CD4-positive, alpha-beta T cell treated with Interleukin-12 subunit alpha and Interleukin-12 subunit beta, for 1 hour (primary cell): ENCODE measurements at places on chromosomes 5 and 9.
A peak's percentile ranks its signal among the peaks of the same experiment; 100 is the strongest.

DNA sequence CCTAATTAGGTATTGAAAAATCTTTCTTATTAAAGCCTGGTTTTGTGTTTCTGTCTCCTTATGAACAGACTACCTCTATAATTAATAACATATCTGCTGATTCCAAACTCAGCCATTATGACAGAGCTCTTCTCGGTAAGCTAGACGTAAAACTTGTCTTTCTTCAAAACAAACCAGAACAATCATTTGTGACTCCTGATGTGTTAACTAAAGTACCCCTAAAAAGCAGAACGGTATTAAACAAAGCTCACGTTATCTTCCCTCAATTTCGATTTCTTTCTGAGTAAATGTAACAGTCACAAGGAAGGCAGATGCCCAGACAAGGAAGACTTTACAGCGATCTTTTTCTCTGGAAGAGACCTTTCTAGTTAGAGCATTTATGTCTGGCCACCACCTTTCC is 1.8 kb downstream of the SEMA5A start:
- DNase-seq = no peak

DNA sequence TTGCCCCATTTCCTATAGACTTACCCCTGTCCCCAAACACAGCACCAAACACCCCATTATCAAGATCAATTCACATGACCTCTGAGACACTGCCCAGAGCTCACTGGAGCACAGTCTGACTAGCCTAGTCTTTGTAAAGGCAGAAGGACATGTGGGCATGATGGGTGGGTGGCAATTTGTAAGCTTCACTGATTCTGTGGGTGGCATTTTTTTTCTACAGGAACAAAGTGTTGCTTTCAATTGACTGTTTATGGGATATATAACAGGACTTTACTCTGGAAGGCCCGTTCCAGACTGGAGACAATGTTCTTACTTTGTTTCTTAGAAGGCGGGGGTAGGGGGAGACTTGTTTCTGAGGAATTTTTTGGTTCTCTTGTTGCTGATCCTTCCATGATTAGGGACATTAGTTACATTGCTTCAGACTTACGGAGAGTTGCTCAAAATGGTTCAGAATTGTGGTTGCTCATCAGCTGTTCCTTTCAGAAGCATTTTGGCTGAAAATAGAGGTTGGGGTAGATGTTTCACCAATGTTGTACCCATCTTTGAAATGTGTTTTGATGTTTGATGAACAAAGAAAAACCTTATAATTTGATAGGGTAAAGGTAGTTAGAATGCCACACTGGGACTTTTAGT is 20.2 kb downstream of the NNT start:
- no peak for DNase-seq

- peak; percentile 95 for DNase-seq
These were observed at the start of gene BRD3OS for GRCh38 chr9:134024828-134025605. Gene BRD3OS, plus strand, starts transcription at chr9:134025481. Its CDS starts 1,267 bp downstream, at chr9:134026748.

- DNase-seq = no peak
These were observed 16.4 kb upstream of the UBTD2 start for GRCh38 chr5:172299916-172300439.

DNA sequence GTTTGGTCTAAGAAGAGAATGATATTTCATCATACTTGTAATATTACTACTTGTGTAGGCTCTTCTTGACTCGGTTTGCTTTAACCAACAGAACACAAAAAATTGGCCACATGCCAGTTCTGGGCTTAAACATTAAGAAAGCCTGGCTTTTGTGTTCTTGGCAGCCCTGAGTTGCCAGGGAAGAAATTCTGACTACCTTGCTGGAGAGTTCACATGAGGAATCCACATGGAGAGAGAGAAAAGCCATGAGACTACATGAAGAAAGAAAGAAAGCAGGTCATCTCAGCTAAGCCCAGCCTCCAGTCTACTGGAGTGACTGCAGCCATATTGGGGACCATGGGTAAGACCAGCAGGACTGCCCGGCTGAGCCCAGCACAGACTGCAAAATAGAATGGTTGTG is 524.8 kb downstream of the RAB3C start:
- DNase-seq = no peak

DNA sequence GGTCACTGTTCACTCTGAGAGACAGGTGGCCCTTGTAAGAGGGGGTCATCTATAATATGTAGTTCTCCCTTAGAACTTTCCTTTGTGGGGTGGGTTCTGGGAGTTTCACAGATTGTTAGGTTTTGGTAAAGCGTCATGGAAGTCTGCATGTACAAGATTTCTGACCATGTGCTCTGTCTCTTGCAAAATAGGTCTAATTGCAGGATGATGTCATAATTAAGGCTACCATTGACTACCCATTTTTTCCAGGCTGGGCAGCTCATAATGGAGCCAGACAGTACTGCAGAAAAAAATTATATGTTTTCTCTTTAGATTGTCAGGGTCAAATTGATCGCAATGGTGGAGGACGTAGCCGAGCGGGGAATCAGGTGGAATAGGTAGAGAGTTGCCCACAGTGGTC is 3.7 kb upstream of the GM2A start:
- no peak for DNase-seq

DNA sequence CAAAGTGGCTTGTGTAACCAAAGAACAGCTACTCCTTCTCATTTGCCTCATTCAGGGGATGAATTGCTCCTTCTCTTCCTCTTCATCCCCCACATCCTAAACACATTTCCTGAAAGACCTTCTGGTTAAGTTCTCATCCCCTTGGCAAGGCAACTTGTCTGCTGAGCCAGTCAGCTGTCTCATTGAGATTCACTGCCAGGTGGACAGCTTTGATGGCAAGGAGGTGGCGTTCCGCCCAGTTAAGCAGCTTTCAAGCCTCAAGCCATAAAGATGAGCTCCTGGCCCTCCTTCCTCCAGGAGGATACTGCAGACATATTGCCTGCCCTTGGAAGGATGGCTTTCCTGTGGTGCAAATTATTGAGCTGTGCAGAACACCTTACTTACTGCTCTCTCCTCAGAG is 448.6 kb upstream of the MPDZ start:
- no peak for DNase-seq

- DNase-seq = no peak
These were observed 148.1 kb downstream of the MTX3 start for GRCh38 chr5:79842991-79843390.

- no peak for DNase-seq
These were observed 133.3 kb upstream of the PCA3 start for GRCh38 chr9:76630916-76631315.
